Immature natural killer cell (primary cell): ENCODE measurements at places on chromosomes 11 and 22.
A peak's percentile ranks its signal among the peaks of the same experiment; 100 is the strongest.

GRCh38 chr11:74138572-74138971 is 32.2 kb downstream of the C2CD3 start:
- DNase-seq, result no peak

DNA sequence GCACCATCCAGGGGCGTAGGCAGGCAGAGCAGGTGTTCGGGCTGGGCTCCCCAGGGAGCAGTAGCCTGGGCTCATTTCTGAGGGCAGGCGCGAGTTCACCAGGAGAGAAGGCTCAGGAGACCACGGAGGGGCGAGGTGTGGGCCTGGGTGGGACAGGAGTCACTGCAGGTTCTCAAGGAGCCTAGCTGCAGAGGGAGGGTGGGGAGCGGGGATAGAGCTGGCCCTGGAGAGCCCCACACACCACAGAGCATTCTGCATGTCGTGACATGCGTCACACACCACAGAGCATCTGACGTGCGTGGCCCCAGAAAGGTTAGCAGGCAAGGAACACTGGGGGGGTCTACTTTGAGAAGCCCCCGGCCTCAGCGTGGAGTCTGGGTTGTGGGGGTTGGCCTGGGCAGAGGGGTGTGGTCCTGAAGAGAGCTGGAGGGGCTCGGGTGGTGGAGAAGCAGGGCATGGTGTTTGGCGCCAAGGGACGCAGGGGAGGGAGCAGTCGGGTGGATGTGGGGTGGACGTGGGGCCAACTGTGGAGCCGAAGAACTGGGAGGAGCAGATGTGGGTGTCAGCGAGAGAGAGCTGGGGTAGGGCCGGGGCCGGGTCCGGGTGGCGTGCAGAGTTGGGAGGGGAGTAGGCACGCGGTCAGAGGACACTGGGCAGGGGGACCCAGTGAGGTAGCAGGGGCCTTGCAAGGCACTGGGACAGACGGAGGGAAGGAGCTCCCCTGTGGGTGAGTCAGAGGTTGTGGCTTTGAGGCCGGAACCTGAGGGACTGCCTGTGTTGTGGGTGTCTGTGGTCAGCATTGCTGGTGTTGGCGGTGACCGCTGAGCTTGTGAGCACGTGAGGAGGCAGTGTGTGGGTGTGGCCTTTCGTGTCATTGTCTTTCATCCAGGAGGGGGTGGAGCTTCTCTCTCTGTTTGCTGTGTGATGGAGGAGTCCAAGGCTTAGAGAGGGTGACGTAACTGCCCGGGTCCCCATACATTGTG is 25.5 kb downstream of the CTTN start:
- peak; percentile 89 for DNase-seq

- no peak for DNase-seq
These were observed 7.3 kb downstream of the KIF18A start for GRCh38 chr11:28100665-28101064.

DNA sequence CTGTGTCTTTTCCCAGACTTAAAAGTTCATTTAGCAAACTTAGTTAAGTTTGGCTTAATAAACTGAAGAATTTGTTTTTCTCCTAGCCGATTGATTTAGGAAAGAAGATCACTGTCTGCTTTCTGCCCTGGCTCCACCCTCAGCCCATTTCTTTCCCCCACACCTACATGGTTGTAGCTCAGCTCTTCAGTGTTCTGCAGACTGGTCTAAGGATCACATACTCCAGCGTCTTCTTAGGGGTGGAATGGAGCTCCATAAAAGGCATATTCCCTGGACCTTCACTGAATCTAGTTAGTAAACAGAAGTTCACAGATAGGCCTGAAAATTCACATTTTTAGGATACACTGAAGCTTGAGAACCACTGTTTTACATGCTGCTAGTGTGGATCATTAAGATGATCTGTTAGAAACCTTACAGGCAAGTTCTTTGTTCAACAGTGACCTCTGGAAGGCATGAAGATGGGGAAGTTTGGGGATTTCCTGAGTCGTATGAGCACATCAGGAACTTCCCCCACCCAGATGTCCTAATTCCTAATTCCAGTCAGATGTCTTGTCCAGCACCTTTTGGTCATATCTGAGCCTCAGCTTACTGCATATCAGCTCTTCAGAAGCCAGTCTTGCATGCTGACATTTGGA is 16.8 kb downstream of the PIWIL4 start:
- no peak for DNase-seq

DNA sequence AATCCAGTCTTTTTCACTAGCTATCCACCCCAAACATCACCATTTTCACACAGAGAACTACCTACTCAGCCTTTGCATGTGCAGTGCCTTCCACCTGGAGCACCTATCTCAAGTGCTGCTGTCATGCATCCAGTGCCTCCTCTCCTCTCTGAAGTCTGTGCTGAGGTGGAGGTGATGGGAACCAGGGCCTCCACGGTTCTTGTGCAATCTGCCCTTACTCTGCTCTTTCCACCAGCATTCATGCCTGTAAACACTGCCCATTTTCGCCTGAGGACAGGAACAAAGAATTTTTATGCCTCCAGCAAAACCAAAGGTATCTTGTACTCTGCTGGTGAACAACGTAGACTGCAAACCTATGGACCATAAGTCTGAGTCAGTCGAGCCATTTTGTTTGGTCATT is 27.0 kb downstream of the PITPNB start:
- no peak for DNase-seq
